ENCODE measurements at places on chromosomes 2 and 18. TPM values are rescaled to one million over a fixed set of nuclear protein-coding genes. Genes with fewer than 3 reads are reported as not detected.

CDH7 gene
- total RNA-seq, result not detected

DYSF gene
- total RNA-seq, result 0.75 TPM

IL36A gene
- not detected for total RNA-seq

HTR2B gene
- total RNA-seq, result not detected

LAMA1 gene
- total RNA-seq, result 0.13 TPM

SP9 gene
- total RNA-seq, result 2.0 TPM

RNF149 gene
- 33.0 TPM for total RNA-seq

ABCB11 gene
- total RNA-seq, result 0.06 TPM

MYO3B gene
- not detected for total RNA-seq

PDE11A gene
- total RNA-seq, result 0.42 TPM

GATA6 gene
- 1.4 TPM for total RNA-seq
